ENCODE measurements at places on chromosomes 13 and 19. TPM values are rescaled to one million over a fixed set of nuclear protein-coding genes. Genes with fewer than 3 reads are reported as not detected.

- peak; percentile 11 for DNase-seq
Measured at GRCh38 chr13:73001971-73002370, 56.8 kb upstream of the KLF5 start.

DNA sequence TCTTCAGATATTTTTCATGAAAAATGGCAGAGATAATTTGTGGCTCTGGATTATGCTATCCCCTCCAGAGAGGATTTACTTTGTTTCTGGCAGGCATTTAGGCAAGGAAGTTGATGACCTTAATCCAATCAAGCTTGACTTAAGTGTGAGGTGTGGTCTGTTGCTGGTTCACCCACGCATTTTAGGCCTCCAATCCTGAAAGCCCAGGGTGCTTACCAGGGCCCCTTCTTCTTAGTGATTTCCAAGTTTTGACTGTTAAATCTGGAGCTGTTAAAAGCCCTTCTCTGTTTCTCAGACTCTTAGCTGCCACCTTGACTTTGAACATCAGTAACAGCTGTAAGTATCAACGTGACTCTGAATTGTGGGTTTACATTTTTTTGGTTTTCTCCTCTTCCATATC is 161.8 kb downstream of the DNAJC15 start:
- DNase-seq = no peak

- DNase-seq = no peak
Measured at GRCh38 chr19:1133471-1133929, 29.7 kb downstream of the GPX4 start.

GRCh38 chr19:10730932-10731331 is 13.1 kb downstream of the DNM2 start:
- DNase-seq = no peak

DNA sequence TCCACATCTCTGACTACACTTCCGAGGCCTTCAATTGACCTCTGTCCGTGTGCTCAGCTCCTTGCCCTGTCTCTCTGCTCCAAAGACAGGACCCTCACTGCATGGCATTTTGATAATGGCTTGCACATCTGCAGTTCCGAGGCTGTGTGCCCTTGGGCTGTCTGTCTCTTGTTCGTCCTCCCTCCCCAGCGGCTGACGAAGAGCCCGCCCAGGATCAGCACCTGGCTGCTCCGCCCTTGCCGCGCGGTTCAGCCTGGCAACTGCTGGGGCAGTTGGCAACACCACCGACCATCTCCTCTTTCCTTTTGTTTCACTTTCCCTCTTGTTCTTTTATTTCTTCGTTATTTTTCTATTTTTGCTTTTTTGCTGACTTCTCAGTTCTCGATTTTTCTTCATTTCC is 270.4 kb downstream of the TEX29 start:
- no peak for DNase-seq

GRCh38 chr13:97615266-97615665 is 181.3 kb downstream of the RAP2A start:
- DNase-seq = no peak

DNA sequence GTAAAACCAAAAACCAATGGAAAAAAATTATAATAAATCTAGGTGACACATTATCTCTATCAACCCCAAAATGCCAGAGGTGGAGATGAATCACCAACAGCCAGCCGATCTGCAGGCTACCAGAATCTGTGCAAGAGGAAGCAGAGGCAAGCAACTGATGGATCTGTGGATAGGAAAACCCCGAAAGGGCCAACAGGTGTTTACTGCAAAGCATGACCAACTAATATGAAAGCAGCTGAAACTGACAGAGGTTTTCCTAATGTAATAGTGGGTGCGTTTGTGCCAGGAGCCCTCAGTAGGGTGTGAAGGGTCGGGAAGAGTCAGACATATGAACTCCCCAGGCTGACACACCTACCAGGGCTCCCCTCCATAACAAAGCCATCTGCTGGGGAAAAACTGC is 554.6 kb downstream of the RFC3 start:
- no peak for DNase-seq

- DNase-seq = no peak
Measured at GRCh38 chr13:35136585-35136984, 194.5 kb downstream of the NBEA start.

DNA sequence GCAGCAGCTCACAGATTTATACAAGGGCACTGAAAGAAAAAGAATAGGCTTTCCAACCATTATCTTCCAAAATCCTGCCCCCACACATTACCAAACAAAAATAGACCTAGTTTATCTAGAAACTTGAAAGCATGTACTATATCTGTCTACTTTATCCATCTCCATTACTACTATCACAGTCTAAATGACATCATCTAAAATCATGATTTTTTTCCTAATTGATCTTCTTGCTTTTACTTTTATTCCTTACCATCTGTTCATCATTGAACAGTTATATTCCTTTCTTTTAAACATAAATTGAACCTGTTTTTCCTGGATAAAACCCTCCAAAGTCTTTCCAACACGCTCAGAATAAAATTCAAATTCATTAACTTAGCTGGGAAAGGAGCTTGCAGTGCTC is 414.7 kb downstream of the KCTD12 start:
- no peak for DNase-seq

DNA sequence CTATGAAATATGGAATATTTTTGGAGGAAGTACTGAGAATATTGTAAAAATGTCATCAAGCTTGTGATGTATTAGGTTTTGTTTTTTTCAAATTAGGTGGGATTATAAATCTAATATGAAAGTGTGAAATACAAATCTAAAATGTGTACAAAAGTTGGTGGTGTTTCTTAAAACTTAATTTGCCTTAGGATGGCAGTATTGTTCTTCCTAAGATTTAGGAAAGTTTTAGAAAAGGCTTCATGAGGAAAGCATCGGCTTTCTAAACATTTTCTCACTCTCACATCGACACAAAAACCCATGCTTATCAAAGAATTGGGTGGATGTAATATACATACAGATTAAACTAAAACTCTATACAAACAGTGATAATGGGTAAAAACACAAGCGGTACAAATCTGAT is 972.0 kb upstream of the PCDH20 start:
- peak; percentile 1 for DNase-seq

- no peak for DNase-seq
Measured at GRCh38 chr13:99495466-99496183, 5.6 kb upstream of the TM9SF2 start.

GRCh38 chr19:48490981-48491792 is 20.4 kb downstream of the LMTK3 start:
- DNase-seq = no peak

Gene B3GNT3
- total RNA-seq = 6.8 TPM

Gene SLC10A2
- total RNA-seq = not detected

Gene CRX
- total RNA-seq = not detected

Gene SCN1B
- total RNA-seq = 2.7 TPM

Gene CBY2
- not detected for total RNA-seq

Gene TTC9B
- total RNA-seq = not detected

Data from renal cortical epithelial cell (primary cell).